ENCODE measurements at places on chromosomes 3 and 15.

- no peak for DNase-seq
Measured at GRCh38 chr3:110495201-110495927, 576.3 kb upstream of the NECTIN3 start.

- peak; percentile 82 for DNase-seq
Measured at GRCh38 chr3:133895208-133896001, at the start of gene RAB6B. RAB6B (minus strand) TSS chr3:133895882; CDS start chr3:133895466, 416 bp downstream.

- no peak for DNase-seq
Measured at GRCh38 chr3:58556761-58557221, 19.8 kb upstream of the ACOX2 start.

DNA sequence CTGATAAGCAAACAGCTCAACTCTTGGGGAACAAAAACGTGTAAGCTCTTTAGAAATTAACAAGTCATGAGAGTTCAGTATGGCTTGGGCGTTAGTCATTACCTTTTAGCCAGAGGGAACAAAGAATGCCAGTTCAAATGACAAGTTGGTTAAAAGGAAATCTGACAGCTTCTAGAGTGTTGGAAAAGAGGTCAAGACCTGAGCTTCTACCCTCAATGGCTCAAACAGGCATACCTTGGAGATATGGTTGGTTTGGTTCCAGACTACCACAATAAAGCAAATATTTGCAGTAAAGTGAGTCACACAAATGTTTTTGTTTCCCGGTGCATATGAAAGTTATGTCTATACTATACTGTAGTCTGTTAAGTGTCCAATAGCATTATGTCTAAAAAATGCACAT, 136.1 kb downstream of the CACNA1D start:
- no peak for DNase-seq

- no peak for DNase-seq
Measured at GRCh38 chr3:42778644-42779043, 5.6 kb upstream of the CCDC13 start.

DNA sequence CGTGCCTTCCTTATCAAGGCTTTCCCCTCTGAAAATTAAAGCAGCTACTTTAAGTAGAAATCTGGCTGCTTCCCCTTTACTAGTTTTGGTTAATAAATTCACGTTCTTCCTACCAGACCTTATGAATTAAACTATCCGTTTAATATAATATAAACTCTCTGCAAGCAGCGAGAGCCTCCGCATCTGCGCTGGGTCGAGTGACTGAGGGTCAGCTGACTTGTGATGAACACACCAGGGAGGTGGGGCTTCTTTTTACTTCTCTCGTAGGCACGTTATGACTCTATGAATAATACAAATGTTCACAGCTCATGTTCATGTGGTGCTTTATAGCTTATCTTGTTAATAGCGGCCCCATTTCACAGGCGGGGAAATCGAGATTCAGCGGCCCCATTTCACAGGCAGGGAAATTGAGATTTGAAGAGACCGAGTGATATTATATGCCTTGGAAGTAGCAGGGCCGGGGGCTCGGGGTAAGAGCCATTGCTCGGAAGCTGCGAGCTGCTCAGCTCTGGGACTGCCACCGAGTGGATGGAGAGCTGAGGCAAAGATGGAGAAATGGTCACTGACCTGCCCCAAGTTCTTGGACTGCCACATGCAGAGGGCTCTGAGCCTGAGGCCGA, 8.3 kb downstream of the MUC4 start:
- DNase-seq = peak; percentile 69

- no peak for DNase-seq
Measured at GRCh38 chr3:5442106-5442785, 254.7 kb downstream of the EDEM1 start.

- DNase-seq = no peak
Measured at GRCh38 chr15:25416693-25417092, 22.1 kb downstream of the UBE3A start.

DNA sequence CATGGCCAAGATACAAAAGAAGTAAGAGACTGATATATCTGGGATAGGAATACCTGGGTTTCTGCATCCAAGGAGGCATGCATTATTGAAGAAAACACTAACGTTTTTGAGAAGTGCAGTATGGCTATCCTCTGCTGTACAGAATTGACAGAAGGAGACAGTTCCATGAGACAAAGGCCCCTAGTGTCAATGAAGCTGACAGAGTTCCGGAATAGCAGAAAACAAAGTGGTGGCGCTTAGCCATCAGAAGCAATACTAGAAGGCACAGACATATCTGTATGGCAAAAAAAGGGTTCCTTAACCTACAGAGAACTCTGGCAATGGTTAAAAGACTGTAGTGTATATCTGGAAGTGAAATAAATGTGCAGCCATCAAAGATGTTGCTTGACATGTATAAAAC, 77.8 kb downstream of the VGLL3 start:
- no peak for DNase-seq

DNA sequence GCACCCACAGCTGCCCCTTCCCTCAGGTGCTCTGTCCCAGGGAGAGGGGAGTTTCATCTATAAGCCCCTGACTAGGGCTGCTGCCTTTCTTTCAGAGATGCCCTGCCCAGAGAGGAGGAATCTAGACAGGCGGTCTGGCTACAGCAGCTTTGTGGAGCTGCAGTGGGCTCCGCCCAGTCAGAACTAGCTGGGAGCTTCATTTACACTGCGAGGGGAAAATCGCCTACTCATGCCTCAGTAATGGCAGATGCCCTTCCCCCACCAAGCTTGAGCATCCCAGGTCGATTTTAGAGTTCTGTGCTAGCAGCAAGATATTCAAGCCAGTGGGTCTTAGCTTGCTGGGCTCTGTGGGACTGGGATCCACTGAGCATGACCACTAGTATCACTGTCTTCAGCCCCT, 181.2 kb upstream of the RARB start:
- no peak for DNase-seq

DNA sequence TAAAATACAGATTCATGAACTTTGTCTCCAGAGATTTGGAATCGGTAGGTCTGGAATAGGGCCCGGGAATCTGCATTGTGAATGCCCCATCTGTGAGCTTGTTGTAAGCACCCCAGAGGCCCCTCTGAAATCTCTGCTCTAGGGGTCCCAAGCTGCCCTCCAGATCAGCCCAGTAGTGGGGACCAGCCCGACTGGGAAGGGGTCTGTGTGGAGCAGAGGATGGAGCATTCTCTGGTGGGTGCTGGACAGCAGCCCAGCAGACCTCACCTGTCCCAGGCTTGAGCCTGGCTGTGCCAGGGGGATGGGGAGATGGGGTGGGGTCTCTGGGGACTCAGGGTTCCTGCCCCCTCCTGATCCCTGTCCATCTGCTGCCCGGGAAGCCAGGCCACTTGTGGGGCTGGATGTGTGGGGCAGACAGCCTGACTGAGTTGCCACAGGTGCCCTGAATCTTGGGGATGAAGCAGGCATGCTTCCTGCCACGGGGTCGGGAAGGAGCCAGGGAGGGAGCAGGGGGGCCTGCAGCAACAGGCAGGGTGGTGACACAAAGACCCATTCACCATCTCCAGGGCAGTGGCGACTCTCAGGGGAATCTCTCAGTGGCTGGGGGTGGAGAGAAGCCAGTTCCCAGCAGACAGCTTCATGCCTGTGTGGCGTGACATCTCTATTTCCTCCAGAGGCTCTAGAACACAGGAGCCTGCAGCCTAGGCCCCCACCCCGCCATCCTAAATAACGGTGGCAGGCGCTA, 99.3 kb downstream of the WNT7A start:
- DNase-seq = no peak

DNA sequence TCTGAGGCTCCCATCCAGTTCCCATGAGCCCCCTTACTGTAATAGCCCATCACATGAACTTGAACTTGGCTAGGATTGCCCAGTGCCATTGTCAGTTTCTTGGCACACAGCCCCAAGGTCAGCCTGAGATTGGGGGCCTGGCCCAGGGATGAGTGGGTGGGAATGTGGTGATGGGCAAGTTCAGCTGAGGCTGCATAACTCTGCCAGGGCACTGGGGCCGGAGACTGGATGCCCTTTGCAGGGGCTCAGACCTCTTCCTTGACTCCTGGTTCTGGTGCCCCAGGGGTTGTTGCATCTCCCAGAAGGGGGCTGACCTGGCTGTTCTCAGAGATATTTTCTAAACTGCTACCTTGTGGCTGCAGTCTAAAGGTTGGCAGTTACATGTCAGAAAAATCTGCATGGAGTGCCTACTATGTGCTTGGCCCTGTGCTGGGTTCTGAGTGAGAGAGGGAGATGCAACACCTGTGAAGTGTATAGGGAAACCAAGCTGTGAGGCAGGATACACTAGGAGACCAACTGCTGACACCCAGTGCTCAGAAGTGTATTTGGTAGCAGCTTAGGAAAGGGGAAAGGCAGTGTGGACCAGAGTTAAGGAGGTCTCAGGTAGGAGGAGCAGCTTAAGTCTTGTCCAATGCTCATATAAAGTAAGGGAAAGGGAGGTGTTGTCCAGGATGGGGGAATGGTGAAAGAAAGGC, 74.8 kb upstream of the PRR23C start:
- DNase-seq = no peak

DNA sequence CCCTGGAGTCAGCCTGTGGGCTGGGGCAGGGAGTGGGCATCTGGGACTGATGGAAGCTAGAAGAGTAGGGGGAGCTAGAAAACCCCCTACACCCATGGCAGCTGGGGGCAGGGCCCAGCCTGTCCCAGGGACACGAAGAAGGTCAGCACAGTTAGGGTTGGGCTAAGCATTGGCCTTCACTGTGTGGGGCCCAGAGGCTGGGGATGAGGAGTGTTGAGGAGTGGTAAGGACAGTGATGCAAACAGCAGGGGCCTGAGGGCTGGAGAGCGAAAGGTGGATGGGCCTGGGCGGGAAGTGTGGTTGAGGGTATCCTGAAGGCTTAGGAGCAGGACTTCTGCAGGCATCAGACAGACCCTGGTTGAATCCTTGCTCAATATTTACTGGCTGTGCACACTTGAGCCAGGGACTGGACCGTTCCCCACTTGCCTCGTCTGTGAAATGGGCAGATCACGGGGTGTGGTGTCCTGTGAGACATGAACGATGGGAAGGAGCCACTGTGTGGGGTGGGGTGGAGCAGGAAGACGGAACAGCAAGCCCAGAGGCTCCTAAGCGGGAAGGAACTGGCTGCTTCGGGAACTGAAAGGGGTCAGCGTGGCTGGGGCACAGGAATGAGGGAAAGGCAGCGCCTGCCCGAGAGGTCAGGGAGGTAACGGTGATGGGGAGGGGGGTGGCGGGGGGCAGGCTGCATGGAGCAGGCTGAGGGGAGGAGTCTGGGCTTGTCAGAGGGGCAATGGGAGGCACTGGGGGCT, 7.3 kb downstream of the PRKCD start:
- DNase-seq = peak; percentile 81

DNA sequence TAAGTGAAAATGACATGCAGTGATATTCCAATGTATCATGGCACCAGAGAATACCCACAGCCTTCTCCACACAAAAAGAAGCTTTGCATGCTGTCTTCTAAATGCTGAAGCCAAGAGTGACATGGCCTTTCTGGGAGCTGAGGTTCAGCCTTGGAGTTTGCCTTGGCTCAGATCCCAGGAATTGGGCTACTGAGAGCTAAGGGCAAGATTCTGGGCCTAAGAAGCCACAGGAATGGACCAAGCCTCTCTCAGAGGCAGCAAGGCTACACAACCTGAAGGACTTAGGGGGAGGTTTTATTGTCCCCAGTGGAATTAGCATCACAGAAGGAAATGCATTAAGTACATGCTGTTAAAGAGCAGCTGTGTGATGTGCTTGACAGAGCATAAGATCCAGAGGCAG, 1078.5 kb downstream of the TUSC7 start:
- DNase-seq = peak; percentile 47

- peak; percentile 54 for DNase-seq
Measured at GRCh38 chr15:62066663-62067447, at the start of gene C2CD4A. C2CD4A (plus strand) TSS chr15:62066977; CDS start chr15:62067614, 637 bp downstream.

DNA sequence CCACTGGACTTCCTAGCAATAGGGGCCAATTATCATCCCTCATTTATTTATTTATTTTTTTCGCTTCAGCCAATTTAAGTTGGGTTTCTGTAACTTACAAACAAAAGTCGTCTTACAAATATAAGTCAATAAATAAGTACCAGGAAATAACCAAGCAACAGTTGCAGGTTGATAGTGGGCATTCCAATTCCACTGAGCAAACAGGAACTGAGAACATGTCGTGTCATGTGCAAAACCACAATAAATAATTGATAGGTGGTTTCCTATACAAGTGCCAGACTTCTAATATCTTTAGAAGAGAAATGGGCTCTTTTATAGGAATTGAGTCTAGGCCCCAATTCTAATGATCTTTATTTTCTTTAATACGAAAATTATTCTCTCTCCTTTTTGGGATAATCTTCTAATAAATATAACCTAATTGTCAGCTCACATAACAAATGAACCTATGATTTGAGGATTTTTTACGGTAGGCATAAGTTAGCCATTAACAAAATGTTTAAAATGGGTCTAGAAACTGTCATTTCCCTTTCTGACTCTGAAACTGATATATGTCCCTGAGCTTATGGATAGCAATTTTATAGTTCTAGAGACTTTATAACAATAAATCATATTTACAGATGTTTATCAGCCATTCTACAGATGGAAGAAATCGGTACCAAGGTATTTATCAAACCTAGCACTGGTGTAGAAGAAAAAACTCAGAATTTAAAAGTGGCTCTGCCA, 571.8 kb downstream of the FOXP1 start:
- no peak for DNase-seq

DNA sequence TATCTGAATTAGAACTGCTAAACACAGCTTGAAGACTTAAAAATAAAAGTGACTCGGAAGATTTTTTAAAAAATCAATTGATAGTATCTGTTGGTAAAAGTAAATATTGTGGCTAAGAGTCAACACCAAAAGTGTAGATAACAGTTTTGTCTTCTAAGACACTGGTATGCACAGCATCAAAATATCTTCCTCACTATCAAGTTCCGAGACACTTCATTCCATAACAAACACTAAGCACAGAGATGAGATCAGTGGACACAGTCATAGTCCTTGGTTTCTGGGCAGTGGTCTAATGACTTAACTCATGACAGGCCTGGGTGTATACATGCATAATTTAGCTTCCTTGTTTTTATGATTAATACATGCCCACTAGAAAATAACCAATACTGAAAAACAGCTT, 63.2 kb downstream of the PXYLP1 start:
- DNase-seq = no peak

- no peak for DNase-seq
Measured at GRCh38 chr3:14392803-14393319, 9.5 kb upstream of the SLC6A6 start.

DNA sequence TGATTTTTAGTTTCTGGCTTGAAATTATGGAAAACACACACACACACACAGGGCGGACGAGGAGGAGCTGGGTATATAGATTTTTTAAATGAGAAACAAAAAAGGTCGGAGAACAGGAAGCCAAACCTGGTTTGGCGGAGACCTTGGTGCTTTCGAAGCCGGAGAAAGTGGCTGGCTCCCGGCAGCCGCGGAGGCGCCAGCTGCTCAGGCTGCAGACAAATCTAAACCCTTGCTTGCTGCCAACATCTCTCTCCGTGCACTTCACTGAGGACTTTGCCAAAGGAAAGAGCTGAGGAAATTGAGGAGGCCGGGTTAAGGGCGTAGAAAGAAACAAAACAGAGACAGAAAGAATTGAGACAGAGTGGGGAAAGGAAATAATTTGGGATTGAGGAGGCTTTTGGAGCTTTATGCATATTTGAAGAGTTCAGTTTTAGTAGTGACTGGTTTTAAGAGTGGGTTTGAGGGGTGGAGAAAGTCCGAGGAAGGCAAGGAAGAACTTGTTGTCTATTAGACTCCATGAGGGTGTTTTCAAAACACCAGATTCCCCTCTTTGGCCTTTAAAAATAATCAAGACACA, 2.2 kb downstream of the ZIC1 start:
- DNase-seq = no peak

All from right cardiac atrium (tissue), 5 donors.